Left renal cortex interstitium (tissue), 4 donors: ENCODE measurements at places on chromosomes 16 and 17. TPM values are rescaled to one million over a fixed set of nuclear protein-coding genes. Genes with fewer than 3 reads are reported as not detected.

CD300A gene
- polyA plus RNA-seq: 1.1 TPM

RASL10B gene
- polyA plus RNA-seq: 16.6 TPM

DNA sequence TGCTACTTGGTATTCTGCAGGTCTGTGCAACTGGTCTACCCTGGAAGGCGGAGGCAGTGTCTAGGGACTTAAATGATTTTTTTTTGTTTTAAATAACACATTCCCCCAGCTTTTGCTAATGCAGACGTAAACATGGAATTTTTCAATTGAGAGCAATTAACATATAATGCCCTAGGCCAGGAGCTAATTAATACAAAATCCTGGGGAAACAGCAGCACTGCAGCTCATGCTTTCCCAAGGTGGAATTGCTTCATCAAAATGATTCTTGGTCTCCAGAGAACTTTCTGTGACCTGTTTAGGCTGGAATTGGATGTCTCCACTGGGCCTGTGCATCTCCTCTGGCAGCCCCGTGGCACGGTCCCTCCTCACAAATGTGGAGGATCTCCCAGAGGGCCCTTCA, 50.6 kb downstream of the SHISA9 start:
- no peak for DNase-seq

DNA sequence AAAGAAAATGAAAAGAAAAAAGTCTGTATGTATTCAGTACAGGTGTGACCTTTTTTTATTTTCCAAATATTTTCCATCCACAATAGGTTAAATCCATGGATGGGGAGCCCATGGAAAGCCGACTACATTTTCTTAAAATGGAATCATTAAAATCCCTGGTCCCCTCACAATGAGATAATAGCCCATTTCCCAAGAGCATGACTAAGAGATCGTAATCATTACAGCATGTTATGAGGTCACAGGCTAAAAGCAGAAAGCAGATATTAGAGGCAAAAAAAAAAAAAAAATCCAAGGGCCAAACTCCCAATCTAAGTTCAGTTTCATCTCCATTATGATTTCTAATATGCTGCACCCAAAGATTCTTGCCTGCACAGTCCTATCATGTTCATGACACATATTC, 44.7 kb downstream of the CYTH1 start:
- DNase-seq: no peak

DNA sequence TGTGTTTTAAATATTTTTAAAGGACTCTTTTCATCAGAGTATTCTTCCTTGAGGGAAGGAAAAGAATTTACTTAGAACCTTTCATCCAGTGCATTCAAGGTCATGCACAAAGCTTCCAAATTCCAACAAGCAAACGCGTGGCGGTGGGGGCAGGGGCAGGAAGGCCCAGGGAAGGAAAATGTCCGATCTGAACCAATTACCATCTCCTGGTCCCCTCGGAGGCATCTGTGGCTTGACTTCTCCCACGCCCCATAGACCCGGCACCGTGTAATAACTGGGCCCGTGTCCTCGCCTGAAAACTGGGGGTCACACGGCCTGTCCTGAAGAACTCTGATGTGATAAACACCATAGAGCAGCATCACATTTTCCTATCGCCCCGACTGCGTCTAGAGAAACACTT, 18.3 kb downstream of the MEAK7 start:
- no peak for DNase-seq
